ENCODE measurements at places on chromosomes 1 and 21.

DNA sequence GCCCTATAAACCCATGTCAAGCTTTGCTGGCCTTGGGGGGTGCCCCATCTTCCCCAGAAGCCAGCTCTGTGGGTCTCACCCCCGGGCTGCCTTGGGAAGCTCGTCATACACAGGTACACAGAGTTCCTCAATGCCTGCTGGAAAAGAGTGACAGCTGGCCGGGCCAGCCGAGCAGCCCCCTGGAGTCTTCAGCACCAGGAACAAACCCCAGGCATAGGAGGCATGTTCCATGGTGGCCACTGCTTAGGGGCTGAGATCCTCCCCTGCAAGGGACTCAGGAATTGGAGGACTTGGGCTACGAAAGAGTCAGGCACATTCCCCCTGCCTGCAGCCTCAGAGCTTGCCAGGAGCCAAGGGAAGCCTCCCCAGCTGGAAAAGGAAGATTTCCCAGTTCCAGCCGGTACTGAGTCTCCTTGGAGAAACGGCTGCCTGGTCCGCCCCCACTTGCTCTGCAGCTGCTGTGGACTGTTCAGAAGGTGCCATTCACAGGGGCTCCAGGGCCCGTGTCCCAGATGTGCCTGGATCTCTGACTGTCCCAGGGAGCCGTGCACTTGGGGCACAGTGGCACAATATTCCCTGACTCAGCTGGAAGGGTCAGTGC lies 89.5 kb downstream of the STUM start:
- no peak for DNase-seq

DNA sequence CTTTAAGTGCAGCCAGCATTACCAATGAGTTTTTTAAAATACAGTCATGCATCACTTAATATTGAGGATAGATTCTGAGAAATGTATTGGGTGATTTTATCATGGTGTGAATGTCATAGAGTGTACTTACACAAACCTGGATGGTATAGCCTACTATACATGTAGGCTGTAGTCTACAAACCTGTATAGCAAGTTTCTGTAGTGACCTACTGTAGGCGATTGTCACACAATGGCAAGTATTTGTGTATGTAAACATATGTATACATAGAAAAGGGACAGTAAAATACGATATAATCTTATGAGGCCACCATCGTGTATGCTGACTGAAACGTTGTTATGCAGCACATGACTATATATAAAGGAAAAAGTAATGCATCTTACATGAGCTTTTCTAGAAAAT lies 48.2 kb downstream of the RPE65 start:
- DNase-seq, result no peak

DNA sequence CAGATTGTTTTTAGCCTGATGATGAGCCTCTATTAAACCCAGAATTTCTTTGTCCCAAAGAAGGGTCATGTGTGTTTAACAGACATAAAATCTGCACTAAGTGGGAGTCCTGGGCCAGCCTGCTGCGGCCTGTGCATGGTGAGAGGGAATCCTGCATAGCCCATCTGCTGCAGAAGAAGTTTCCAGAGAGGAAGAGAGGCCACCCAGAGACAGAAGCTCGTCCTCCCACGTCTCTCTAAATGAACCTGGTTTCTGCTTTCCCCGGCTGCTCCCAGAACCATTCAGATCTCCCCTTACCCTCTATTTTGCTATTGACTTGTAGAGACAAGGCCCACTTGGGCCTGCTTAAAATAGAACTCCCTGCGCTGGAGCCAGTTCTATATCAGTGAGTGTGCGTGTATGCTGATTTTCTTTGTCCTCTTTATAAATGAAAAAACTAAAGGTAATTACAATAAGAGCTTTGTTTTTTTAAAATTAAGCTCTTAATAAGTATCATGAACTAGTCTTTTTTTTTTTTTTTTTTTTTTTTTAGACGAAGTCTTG lies 142.8 kb upstream of the RAB4A start:
- DNase-seq, result no peak

DNA sequence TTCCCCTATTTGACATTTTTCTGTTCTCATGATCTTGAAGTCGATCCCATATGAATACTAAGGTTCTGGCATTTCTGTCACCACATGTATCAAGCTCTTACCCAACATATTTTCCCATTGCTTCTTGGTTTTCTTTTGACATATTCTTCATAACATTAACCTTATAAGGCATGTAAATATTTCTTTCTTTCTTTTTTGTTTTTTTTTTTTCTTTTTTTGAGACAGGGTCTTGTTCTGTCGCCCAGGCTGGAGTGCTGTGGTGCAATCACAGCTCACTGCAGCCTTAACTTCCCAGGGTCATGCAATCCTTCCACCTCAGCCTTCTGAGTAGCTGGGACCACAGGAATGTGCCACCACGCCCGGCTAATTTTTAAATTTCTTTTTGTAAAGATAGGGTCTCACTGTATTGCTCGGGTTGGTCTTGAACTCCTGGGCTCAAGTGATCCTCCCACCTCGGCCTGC lies 33.1 kb upstream of the ERRFI1 start:
- DNase-seq, result peak; percentile 87

GRCh38 chr1:55484173-55484572 lies 269.0 kb upstream of the USP24 start:
- no peak for DNase-seq

DNA sequence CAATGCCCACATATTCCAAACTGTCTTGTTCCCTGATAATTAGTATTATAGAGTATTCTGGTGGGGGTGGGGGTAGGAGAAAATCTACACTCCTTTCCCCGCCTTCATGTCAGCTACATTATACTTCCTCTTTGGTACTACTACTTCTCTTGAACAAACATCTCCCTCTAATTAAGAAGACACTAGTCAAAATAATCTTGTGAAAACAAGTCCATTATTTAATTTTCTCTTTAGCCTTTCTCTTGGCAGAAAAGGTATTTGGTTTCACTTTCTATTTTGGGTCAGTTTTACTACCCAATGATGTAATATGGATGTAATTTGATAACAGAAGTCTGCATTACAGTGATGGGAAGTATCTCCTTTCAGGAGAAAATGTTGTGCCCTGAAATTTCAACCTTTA lies 22.5 kb downstream of the NTMT2 start:
- DNase-seq, result peak; percentile 45

DNA sequence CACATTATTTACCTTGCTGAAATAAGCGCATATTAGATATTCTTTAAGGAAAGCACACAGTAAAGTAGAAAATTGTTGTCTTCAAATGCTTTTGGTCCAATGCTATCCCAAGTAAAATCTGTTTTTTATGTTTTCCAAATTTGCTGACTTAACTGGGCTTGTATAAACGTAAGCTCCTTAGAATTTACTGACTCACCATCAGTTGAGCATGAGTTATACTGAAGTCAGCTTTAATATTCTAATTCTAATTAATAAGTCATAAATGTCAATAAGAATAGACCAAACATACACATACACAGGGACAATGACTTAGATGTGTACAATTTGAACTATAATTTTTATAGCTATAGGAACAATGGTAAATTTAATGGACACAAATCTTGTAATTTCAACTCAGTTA lies 319.2 kb downstream of the TPR start:
- DNase-seq, result no peak

- DNase-seq, result no peak
These were observed 19.8 kb downstream of the CAMTA1 start for GRCh38 chr1:6805004-6805416.

DNA sequence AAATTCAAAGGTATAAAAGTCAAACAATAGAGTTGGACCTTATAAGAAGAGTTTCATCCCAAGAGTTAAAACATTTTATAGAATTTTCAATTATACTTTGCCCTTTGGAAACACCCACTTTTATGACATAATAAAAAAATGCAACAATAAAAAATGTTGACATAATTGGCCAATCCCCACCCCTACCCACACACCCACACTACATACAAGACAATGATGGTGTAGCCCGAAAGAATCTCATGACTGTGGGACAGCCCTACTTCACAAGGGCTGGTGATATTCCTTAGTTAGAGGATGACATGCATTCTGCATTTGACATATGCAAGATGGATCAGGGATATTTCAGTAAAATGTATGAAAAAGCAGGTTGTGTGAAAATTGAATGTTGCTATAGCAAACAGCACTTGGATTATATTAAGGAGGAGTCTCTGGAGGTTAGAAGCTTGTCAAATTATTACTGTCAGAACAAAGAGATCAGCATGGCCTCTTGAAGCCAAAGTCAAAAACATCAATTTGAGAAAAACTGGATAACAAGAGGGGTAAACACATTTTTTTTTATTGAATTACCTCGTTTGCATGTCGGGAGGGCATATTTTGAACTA lies 133.0 kb upstream of the SAMSN1 start:
- no peak for DNase-seq

Data from H4 (cell line).